ENCODE measurements at places on chromosomes 2 and 18.
A peak's percentile ranks its signal among the peaks of the same experiment; 100 is the strongest.

GRCh38 chr2:34419856-34420255 lies 820.8 kb upstream of the FAM98A start:
- DNase-seq, result no peak

DNA sequence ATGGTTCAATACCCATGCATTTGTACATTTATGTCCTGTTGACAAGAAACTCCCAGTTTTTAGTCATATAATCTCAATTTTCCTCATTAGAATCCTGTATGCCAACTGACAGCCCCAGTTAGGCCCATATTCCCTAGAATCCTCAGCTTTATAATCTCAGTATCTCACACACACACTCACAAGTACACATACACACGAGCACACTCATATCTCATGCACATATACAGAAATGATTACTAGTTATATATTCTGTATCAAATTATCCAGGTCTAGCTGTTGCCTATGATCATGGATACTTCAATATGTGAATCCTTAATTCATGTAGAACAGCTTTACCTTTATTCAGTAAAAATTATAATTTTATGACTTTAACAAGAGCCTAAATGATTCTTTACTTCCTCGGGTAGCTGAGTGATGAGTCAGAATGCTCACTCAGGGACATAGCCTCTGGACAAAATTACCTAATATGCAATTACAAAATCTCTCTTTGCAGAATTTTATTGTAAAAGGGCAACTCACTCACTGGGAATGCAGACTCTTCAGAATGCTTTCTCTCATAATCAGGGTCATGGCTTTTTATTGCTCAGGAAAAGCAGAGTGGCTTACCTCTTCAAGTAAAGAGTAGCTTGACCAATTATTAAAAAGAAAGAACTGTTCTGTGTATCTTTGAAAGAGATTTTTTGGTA lies 193.6 kb upstream of the PIK3C3 start:
- no peak for DNase-seq

DNA sequence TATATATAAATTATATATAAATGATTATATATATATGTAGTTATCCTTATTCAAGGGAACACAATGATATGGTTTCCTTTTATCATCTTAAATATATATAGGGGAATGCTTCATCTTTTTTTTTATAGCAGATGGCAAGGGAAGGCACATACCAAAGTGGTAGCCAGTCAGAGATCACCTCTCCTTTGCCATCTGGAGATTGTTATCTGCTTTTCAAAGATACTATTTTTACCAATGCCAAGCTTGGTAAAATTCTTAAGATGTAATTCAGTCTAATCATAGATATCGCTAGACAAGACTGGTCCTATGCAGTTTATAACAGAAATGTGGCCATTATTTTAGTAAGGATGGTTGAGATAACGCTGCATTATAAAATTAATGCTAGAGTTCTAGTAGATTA lies 64.7 kb upstream of the DSEL start:
- no peak for DNase-seq

- DNase-seq, result no peak
Observed at GRCh38 chr18:34773378-34773777, 63.3 kb downstream of the DTNA start.

DNA sequence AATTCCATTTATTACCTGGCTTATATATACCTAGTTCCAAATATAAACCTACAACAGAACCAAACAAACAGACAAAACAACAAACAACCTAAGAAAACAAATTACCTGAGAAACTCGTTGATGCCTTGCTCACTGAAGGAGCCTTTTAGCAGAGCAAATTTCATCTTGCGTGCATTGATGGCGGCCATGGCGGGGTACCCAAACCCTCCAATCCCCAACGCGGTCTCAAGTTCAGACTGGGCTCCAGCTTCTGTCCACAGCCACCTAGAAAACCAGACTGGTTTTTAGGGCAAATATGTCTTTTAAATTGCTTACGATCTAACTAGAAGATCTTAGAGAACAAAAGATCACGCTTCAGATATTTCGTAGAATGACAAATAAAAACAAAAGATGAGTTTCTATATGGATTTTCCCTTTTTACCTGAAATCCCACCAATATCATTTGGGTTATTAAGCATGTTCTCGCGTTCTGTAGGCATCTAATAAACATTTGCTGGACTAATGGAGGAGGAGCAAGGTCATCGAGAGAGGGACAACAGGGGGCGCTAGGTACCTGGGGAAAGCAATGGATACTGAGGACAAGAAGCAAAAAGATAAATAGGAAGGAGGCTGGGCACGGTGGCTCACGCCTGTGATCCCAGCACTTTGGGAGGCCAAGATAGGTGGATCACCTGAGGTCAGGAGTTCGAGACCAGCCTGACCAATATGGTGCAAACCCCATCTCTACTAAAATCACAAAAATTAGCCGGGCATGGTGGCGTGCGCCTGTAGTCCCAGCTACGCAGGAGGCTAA lies 25.2 kb downstream of the PDIA6 start:
- DNase-seq, result peak; percentile 74

DNA sequence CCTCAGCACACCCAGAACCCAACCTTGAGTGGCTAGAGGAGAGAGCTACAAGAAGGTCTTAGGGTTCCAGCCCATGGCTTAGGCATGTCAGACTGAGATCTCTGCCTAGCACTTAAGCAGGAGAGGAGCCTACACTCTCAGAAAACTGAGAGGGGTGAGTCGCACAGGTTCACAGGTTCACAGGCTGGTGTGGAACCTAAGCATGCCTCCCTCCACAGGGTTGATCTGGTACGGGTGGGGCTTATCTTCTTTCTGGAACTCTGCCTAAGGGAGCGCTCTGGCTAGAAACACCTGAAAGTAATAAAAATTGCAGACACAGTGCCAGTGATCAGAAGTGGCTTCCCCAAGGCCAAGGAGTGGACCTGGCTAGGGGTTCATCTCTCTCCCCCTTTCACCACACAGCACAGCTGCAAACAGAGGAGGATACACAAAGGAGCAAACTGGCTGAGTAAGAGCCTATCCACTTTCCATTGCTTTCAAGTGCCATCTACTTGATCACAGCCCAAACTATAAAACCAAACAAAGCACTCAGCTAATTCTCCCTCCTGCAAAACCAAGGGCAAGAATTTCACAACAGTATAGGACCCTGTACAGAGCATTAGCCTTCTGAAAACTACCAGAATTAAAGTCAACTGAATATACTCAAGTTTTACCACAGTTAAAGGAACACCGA lies 481.9 kb upstream of the SETBP1 start:
- no peak for DNase-seq

DNA sequence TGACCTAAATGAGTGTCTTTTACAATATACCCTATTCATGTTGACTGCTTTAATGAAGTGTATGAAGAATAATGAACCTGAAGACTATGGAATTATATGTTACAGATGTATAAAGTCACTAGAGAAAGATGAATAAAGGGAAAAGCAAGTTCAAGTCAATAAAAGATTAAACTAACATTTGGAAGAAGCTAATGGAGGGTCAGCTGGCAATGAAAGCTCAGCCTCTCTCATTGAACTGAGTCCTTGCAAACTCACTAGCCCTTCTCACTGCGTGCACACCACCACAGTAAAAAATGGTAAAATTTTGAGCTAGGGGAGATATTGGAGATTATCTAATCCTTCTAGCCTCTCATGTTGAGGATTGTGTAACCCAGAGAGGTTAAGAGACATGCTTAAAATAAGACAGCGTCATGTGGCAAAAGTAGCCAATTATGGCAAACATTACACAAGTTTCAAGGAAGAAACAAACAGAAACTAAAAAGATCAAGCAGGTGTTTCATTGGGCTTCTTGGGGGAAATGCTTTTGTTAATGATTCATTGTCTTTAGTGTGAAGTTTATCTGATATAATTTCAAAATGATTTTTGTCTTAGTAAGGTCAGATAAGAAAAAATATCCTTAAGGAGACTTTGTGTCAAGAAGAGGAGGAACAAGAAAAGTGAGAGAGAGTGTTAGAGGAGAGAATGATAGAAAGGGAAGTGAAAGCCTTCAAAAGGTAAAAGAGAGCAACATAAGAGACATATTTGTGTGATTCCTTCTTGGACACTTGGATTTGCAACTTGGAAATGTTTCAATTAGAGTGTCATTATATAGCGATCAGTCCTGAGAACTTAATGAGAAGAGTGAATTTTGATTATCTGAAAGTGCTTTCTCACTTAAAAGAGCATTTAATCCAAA lies 893.7 kb upstream of the FAM98A start:
- no peak for DNase-seq

DNA sequence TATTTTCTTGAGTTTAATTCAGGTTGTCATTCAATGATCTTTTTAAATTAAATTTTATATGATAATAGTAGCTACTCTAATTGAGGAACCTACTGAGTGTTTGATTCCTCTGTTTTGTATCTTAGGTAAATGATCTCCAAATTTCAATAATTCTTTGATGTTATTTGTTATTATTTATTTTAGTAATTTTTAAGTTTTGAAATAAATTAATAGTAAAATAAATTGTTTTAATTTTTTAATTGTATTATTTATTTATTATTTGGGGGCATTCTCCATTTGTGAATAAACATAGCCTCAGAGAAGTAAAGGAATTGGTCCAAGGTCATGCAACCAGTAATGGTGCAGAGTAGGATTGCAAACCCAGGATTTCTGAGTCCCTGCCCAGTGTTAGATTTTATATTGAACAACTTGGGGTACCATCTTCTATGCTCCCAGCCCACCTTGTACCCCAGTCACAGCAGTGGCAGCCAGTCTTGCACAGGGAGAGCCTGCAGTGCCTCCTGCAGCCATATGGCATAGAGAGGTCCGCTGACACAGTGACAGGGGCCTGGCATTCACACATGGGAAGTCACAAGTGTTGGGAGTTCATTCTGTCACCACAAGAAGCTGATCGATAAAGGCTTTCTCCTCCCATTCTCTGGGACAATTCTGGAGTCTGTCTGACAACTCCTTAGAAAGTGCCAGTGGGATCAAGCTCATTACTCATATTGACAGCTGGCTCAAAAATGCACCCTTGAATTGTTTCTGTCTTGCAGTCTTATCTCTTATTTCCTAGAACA lies 110.0 kb upstream of the ETAA1 start:
- DNase-seq, result no peak

- no peak for DNase-seq
Observed at GRCh38 chr2:189534854-189535832, 45.4 kb downstream of the SLC40A1 start.

- no peak for DNase-seq
Observed at GRCh38 chr2:8729939-8730338, 48.1 kb downstream of the ID2 start.

- no peak for DNase-seq
Observed at GRCh38 chr2:85062565-85062964, 70.6 kb upstream of the TCF7L1 start.

DNA sequence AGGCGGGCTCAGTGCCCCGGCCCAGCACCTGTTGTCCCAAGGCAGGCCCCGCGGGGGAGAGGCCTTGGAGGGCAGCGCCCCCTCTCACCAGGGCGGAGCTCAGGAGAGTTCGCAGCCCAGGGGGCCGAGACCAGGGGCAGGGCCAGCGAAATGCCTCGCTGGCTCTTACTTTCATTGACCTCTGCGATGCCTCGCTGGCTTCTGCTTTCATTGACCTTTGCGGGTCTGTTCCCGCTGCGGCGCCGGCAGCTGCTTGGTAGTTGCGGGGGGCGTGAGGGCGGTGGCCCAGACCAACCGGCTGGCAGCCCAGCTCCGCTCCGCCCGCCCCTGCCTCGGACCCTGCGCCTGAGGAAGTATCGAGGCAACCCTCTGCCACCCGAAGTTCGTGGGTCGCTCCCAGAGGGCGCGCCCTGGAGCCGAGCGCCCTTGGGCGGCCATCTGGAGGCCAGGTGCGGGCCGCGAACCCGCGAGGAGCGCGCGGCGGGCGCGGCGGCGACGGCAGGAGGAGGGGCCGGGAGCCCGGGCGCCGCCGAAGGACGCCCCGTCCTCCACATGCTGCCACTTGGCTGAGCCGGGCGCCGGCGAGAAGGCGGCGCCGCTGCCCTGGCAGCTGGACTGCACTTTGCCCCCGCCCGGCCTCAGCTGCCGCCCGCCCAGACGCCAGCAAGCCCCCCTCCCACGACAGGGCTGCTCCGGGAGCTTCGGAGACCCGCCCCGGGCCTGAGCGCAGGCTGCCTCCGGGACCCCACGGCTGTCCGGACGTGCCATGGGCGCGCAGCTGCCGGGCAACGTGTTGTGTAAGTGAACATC lies 118.0 kb upstream of the MSTN start:
- peak; percentile 86 for DNase-seq

DNA sequence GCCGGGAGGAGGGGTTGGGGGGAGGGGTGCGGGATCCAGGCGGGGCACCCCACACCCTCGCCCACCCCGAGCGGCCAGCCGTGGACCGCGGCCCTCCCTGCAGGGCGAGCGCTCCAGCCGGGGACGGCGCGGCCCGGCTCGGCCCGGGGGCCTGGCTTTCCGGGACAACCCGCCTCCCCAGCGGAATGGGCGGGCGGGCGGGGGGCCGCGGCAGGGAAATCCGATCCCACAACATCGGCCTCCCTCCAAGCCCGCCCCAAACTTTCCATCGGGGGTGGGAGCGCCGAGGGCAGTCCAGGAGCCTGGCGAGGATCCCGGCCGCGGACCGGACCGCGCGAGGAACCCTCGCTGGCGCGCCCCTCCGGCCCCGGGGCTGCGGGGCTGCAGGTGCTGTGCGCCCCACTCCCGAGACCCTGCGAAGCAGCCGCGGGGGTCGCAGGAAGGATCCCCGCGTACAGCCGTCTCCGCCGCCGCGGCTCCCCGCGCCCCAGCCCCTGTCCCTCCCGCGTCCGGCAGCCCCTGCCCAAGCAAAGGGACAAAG lies 529 bp downstream of the SEMA4C start:
- DNase-seq, result peak; percentile 67

GRCh38 chr2:114011713-114012112 lies 121.8 kb downstream of the ACTR3 start:
- no peak for DNase-seq

GRCh38 chr2:102442967-102443828 lies 20.2 kb downstream of the IL18RAP start:
- DNase-seq, result peak; percentile 68

DNA sequence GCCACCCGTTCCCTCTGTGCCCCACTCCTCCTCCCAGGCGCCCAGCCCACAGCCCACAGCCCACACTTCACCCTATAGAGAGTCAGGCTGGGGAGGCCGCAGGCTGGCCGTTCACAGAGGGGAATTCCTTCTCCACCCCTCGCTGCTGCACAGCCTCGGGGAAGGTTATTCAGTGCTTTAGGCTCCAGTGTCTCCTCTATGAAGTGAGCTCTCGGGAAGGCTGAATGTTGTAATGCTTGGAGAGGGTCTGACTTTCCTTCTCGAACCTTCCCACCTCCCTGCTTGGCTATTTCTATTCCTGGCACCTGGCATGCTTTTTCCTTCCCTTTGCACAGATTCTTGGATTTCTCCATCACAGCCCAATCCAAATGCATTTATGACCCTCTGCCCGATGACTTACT lies 62.5 kb upstream of the SMAD7 start:
- no peak for DNase-seq

DNA sequence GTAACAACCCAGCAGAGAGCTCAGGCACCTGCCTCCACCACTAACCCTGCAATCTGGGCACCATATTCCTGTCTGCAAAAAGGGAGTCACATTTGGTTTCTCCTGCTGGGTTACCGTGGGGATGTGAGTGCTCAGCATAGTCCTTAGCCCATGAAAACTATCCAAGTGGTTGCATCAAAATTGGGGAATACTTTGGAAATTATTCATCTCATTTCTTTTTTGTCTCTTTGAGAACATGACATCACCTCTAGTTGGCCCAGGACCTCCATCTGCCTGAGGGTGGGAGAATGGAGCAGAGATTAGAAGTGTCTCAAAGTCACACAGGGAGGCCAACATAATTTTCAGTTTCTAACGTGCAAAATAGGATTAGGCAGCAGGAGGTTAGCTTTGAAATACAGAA lies 19.3 kb upstream of the SPP2 start:
- DNase-seq, result no peak
